ENCODE measurements at places on chromosomes 1 and 21.

- DNase-seq: no peak
Observed at GRCh38 chr1:218031901-218032300, 253.2 kb upstream of the RRP15 start.

- no peak for DNase-seq
Observed at GRCh38 chr1:88730995-88731394, 46.9 kb downstream of the PKN2 start.

- DNase-seq: no peak
Observed at GRCh38 chr1:58895082-58895481, 111.2 kb upstream of the JUN start.

DNA sequence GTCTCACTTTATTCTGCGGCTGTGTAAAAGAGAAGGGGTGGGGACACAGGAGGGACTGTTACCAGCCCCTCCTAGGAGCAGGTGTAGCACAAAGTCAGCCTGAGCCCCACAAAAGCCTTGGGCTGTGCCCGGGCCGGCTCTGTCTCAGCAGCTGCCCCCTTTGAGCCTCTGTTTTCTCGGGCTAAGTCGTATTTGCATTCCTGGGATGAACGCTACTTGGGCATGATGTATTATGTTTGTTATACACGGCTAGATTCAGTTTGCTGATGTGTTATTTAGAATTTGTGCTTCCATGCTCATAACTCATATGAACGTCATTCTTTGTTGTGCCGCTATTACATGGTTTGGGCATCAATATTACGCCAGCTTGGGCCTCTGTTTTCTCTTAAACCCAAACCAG is 47.8 kb downstream of the KCNN3 start:
- no peak for DNase-seq

DNA sequence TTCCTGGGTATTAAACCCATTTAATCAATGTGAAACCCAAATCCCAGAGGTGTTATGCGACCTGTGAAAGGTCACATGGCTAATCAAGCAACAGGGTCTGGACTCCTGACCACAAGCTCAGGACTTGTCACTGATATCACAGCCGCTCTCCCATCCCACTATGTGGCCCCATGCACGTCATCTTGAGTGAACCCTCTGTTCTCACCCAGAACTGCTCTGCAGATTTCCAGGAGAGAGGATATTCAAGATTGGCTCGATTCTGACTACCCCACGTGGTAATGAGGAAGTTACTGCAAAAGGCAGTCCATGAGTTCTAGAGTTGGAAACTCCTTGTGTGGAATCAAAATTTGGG is 173.5 kb upstream of the ETV3 start:
- DNase-seq: no peak

GRCh38 chr21:16597753-16598152 is 868.0 kb downstream of the USP25 start:
- DNase-seq: no peak

GRCh38 chr1:40313329-40313957 is 3.6 kb downstream of the COL9A2 start:
- DNase-seq: no peak

DNA sequence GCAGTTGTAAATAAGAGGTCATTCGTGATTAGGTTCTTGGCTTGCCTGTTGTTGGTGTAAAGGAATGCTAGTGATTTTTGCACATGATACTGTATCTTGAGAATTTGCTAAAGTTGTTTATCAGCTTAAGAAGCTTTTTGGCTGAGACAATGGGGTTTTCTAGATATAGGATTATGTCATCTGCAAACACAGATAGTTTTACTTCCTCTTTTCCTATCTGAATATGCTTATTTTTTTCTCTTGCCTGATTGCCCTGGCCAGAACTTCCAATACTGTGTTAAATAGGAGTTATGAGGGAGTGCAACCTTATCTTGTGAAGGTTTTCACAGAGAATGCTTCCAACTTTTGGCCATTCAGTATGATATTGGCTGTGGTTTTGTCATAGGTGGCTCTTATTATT is 576.1 kb upstream of the RGS18 start:
- no peak for DNase-seq

- DNase-seq: no peak
Observed at GRCh38 chr21:38326899-38327298, 70.1 kb downstream of the KCNJ15 start.

DNA sequence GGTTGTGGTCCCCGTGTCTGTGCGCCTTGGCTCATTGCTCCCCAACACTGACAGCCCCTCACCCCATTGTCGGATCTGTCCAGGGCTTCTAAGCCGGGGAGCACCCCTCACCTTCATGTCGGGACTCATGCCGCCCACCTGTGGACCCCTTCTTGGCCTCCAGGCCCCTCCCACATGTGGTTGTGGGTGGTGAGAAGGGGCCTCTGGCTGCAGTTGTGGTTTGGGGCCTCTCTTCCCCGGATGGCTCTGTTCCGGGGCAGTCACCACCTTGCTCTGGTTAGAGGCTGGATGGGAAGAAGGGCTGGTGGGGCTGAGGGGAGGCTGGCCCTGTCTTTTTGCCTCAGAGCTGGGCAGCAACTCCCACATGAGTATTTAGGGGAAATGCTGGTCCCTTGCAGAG is 158.6 kb upstream of the C1orf174 start:
- DNase-seq: no peak

- DNase-seq: no peak
Observed at GRCh38 chr1:28436211-28436769, 66.8 kb downstream of the PHACTR4 start.

GRCh38 chr21:42356650-42357049 is 5.9 kb upstream of the TFF2 start:
- DNase-seq: no peak

DNA sequence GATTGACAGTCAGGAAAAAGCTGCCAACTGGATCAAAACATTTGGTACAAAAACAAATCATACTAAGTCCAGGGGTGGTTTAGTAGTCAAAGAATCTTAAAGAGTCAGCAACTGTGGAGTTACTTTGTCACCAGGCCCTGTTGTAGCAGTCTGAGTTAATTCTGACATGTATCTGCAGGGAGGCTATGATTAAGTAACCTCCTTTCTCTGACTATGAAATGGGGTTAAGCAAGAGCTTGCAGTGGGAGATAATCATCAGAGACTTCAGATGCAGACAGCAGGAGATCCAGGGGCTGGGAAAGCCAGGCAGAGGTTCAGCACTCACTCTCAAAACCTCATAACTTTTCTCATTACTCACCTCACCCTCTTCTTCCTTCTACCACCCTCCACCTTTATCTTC is 99.2 kb upstream of the BTG3 start:
- no peak for DNase-seq

DNA sequence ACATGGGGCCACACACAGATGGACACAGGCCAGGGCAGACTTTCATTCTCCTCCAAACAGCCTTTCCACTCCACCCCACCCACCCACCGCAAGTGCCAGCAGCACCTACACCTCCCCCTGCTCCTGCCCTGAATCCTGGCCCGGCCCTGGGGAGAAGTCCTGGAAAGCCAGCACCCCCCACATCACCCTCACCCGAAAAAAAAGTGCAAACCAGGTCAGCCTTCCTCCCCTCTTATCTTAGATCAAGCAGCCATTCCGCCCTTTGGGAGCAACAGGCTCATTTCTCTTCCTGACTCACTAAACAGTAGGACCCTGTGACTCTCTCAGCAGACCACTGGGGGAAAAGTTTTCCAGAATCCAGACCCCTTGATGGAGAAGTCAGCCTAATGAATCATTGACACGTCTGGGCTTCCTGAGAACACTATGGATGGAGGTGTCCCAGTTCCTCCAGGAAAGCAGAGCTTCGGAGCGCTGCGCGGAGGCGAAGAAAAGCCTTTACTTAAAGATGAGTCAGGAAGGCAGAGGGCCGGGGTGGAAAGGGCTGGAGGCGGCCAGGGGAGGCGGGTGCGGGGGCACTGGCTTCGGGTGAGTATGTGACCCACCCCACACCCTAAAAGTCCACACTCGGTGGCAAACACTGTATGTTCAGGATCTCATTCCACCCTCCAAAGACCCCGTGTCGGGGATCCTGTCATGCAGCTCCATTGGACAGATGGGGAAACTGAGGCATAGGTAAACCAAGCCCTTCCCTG is 588.7 kb downstream of the MATN1 start:
- no peak for DNase-seq

GRCh38 chr1:91505086-91505485 is 4.4 kb downstream of the CDC7 start:
- DNase-seq: no peak

DNA sequence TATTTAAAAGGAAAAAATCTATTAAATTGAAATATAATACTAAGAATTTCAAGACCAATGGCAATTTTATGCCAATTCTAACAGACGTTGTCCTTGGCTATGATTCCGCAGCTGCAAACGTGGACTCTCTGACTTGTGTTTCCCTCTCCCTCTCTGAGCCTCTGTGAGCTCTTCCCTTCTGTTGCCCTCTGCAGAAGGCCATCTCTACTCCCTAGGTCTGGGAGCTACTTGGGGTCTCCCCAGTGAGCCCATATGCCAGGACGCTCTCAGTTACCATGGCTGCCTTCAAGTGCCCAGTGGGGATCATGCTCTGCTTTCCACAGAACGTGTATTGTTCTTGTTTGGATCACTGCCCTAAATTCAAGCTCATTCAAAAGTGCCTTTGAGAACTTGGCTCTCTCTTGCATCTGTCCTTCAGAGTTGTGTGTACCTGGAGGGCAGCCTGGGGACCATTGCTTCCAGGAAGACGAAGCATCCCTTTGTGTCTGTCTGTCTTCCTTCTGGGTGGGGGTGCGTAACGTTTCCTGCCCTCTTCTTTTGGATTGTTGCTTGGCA is 97.5 kb upstream of the TSPAN2 start:
- DNase-seq: no peak

GRCh38 chr1:92876351-92876750 is 44.5 kb downstream of the RPL5 start:
- no peak for DNase-seq

DNA sequence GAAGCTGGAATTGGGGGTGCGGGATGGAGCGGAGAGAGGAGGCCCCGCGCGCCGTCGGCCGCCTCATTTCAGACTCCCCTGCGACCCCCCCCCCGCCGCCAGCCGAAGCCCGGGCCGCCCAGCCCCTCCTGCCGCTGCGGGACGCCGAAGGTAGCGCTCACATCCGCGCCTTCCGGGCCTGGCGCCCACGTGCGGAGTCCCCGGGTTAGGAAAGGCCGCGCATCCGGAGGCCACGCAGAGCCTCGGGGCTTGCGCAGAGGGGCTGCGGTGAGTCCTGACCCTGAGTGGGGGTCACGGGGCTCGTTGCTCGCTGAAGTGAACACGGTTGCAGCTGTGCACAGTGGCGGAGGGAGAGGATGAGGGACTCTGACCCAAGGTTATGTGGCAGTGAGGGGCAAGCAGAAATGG is 552 bp upstream of the ZNF496 start:
- peak; percentile 41 for DNase-seq

All from CD8-positive, alpha-beta memory T cell (primary cell).